NK-92 treated with Interleukin-12 subunit alpha and Interleukin-12 subunit beta, amount 100 ng/mL, for 24 hours (cell line): ENCODE measurements at places on chromosomes 2 and 18.

DNA sequence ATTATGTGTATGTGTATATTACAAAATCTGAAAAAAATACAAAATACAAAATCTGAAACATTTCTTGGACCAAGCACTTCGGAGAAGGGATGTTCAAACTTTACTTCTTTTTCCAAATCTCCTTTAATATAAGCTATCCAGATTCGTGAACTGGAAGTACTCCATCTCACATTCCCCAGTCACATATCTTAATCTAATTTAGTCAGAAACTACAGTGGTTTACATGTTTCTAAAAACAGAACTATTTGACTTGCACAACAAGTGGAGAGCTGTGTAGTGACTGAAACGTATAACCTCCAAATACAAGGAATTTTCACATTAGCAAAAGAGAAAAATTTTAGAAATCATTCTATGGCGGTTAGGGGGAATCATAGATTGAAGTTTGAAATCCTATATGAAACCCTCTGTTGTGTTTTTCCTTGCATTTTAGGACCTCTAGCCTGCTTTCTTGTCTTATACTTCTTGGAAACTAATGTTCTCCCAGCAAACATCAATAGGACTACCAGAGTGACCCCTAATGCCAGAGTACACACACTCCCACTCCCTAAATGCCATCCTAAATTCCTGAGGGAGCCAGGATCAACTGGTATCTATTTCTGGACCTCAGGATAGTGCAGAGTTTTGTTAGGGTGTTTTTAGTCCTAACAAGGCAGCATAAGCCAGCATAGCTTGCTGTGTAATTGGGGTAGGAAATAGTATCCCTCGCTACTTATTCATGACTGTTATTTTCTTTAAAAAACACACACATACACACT is 30.2 kb upstream of the ROCK1 start:
- no peak for DNase-seq

DNA sequence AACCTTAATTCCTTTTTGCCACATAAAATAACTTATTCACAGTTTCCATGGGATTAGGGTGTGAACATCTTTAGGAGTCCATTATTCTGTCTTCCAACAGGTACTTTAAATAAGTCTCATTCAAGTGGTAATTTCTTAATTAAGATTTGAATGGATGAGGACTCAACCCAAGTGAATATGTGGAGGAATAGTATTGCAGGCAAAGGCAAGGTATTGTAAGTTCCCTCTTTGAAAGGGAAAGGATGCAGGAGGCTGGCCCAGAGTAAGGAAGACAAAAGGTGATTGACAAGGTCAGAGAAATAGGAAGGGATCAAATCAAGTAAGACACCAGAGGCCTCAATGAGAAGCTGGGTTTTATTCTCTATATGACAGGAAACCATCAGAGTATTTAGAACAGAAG is 238.2 kb upstream of the RBMS1 start:
- no peak for DNase-seq

- no peak for DNase-seq
These were observed at the start of gene ARHGAP25 for GRCh38 chr2:68734688-68735525. ARHGAP25 (plus strand) TSS chr2:68734811; CDS start chr2:68735200, 389 bp downstream.

- DNase-seq, result no peak
These were observed 126.3 kb downstream of the XRCC5 start for GRCh38 chr2:216235462-216235861.

- no peak for DNase-seq
These were observed 103.3 kb upstream of the VRK2 start for GRCh38 chr2:57943315-57943714.

DNA sequence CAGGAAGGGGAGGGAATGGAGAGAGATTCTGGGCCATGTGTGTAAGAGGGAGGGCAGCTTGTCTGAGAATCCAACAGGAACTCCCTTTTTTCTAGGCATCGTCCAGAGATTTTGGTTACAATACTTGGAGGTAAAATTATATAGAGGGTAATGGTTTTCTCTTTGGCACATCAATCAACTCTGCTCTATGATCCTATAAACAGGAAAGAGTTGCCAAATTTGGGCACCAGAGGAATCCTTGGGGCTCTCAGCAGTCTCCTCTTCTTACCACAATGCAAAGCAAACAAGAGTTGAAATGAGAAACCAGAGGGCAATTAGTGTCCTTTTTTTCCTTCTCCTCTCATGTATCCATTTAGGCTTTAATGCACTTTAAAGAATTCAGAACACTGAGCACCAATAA is 243.4 kb downstream of the SLC8A1 start:
- DNase-seq, result no peak

- DNase-seq, result no peak
These were observed 31.1 kb downstream of the ACSL3 start for GRCh38 chr2:222891890-222892289.

DNA sequence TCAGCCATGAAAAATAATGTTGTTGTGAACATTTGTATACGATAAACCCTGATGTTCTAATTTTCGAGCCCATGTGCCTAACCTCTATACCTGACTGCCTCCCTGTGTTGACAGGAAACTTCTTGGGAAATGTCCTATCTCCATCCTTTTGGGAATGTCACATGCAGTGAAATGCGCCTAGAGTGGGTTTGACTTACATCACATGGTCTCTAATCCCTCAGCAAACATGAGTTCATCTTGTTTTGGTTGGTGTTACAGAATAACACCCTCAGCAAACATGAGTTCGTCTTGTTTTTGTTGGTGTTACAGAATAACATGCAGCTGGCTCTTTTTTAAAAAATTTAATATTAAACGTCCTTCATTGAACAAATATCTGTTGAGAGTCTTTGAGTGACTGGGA is 4.3 kb upstream of the UGT1A6 start:
- DNase-seq, result no peak

DNA sequence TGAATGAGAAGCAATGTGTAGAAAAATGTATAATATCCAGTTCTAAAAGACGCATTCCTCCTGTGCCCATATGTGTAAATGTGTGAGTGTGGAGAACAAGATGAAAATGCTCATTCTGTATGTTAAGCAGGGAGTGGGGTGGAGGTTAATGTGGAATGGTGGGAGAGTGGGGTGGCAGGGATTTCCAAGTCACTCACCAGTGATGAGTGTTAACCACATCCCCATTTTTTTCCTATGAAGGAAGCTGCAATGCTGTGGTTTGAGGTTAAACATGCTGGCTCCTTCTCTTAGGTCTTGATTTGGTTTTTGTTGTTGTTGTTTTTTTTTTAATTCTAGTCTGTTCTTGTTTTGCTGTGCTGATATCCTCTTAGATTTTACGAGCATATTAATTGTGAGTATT is 169.4 kb downstream of the NEDD4L start:
- no peak for DNase-seq

- DNase-seq, result no peak
These were observed 31.3 kb downstream of the LANCL1 start for GRCh38 chr2:210445116-210445707.

- no peak for DNase-seq
These were observed 33.5 kb downstream of the GALNT5 start for GRCh38 chr2:157291018-157291417.

- DNase-seq, result no peak
These were observed 38.6 kb downstream of the ADNP2 start for GRCh38 chr18:80147418-80148325.

GRCh38 chr2:141927536-141927935 is 203.3 kb downstream of the LRP1B start:
- DNase-seq, result no peak

GRCh38 chr2:48240912-48241311 is 289.0 kb upstream of the STON1 start:
- DNase-seq, result no peak

GRCh38 chr2:217793566-217794132 is 209.1 kb downstream of the TNS1 start:
- no peak for DNase-seq

DNA sequence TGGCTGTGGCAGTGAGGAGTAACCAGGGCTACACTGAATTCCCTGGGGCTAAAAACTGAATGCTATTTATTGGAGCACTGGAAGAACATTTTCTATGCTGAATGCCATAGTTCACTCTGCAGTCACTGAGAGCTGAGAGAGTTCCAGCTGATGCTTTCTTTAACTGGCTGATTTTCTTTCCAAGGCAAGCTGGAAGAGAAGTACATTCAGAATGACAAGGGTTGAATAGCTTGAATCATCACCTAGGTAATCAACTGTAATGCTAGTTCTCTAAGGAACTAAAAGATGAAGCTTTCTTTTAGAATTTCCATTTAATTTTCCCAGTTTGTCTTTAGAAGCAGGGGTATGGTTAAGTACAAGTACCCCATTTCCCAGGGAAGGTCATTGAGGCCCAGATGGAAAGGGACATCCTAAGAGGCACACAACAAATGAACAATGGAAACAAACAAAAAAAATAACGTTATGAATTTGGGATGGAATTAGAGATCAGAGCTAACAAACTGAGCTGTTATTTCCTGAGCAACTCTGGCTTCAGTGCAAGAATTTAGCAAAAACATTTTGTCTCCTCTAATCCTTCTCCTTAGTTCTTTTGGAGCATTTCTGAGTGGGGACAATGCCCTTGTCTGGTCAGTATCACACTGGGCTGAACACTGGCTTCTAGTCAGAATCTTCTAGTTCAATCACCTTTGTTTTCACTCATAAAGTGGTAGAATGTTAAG is 132.8 kb upstream of the REG3A start:
- DNase-seq, result no peak

DNA sequence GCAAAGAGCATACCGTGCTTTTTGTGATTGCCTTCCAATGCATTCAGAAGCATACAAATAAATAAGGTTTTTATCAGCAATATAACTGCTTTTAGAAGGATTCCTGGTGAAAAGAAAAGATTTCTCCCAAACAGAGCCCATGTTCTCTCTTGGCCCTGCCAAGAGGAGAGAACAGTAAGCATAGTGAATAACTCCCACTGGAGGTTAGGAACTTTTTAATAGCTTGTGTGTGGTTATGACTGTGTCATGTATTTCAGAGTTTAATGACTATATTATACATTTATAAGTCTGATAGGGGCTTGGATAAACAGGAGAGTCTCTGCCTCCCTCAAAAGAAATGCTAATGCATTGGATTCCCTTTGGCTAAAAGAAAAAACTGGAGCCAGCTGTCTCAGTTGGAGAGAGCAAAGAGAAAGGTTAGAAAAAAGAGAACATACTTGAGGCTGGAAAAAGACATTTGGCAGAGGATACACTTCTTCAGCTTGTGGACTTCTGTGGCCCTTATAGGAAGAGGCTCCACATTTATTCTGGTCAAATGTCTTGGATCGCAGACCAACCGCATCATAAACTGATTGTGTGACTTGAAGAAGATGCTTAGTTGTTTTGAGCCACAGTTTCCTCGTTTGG is 63.0 kb upstream of the SPRED2 start:
- no peak for DNase-seq

GRCh38 chr2:20604951-20605381 is 45.9 kb downstream of the HS1BP3 start:
- DNase-seq, result no peak

GRCh38 chr2:73928963-73929347 is 2.3 kb downstream of the DGUOK start:
- no peak for DNase-seq

- DNase-seq, result no peak
These were observed 102.3 kb downstream of the R3HDM1 start for GRCh38 chr2:135633582-135633981.

GRCh38 chr2:3608373-3609278 is 13.7 kb downstream of the COLEC11 start:
- DNase-seq, result no peak

DNA sequence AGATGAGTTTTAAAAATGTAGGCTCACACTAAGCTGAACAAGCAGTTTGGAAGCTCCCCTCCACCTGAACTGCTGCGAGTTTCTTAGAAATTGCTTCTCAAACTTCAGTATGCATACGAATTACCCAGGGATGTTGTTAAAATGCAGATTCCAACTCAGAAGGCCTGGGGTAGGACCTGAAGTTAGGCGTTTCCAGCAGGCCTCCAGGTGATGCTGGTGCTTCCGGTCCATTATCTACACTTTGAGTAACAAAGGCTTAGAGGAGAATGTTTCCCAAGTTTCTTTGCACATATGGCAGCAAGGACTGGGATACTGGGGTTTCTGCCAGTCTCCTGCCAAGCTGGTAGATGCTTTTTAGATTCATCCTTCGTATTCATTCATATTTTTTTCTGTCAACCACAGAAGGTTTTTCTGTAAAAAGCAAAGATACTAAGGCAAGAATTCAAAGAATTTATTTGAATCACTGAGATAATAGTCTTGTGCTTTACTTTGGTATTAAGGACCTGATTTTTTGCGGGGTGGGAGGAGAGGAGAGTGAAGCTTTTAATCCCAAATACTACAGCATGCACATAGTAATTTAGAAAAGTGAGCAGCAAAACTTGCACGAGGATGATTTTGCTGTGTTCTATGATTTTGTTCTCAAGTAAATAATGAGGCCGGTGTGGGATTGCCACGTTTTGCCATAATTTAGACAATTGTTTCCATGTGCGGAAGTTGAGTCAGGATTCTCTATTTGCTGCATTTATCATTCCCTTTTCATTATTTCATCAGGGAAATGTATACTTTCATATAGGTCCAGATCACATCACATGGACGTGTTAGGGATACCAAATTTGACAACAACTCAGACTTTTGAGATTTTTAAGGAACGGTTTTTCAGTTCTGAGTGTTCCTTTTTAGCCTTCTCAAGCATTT is 137.6 kb upstream of the SPATS2L start:
- no peak for DNase-seq

- DNase-seq, result no peak
These were observed 464 bp downstream of the CYBRD1 start for GRCh38 chr2:171522788-171523087.
